ENCODE measurements at places on chromosomes 13 and 19.

DNA sequence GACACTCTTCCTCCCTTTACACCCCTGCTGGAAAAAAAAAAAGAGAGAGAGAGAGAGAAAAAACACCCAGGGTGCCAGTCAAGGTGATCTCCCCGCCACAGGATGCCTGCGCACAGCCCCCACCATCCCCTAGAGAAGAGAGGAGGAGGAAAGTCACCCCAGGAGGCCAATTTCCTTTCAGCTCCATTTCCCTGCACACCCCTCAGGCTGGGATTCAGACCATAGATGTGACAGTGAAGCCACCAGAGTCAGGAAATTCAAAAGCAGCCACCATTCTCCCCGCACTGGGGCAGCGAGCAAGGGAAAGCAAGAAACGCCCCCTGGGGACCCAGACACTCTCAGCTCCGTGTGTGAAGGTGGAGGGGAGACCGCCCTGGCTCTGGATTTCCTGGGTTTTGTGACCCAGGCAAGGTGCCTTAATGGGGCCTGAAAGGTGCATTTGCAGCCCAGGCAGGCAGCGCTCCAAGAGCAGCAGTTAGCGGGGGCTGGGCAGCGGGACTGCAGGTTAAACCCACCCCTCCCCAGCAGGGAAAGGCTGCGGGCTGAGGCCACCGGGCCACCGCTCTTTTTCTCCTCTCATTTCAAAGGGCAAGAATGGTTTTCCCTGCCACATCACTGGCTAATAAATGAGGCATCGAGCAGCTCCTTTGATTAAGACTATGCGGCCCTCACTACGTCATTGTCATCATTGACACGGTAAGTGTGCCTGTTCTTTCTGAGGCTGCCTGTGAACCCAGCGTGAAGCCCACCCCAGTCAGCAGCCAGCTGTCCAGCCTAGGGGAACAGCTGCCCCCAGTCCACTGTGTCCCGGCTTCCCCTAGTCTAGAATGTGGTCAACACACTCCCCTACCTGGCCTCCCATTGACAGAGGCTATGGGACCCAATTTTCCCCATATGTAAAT lies 83.8 kb upstream of the TM9SF2 start:
- no peak for DNase-seq

GRCh38 chr19:34960103-34960805 lies 3.8 kb downstream of the ZNF792 start:
- no peak for DNase-seq

- DNase-seq: no peak
These were observed 40.8 kb downstream of the LATS2 start for GRCh38 chr13:21020581-21020980.

DNA sequence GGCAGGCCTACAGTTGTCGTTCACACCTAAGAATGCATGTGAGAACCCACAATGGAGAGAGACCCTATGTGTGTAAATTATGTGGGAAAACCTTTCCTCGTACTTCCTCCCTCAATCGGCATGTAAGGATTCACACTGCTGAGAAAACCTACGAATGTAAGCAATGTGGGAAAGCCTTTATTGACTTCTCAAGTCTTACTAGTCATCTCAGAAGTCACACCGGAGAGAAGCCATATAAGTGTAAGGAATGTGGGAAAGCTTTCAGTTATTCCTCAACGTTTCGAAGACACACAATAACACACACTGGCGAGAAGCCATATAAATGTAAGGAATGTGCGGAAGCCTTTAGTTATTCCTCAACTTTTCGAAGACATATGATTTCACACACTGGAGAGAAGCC lies 11.3 kb downstream of the ZNF555 start:
- DNase-seq: no peak

GRCh38 chr13:46179491-46179908 lies 2.5 kb downstream of the LCP1 start:
- no peak for DNase-seq
